ENCODE measurements at places on chromosomes 7 and 10. TPM values are rescaled to one million over a fixed set of nuclear protein-coding genes. Genes with fewer than 3 reads are reported as not detected.

DNA sequence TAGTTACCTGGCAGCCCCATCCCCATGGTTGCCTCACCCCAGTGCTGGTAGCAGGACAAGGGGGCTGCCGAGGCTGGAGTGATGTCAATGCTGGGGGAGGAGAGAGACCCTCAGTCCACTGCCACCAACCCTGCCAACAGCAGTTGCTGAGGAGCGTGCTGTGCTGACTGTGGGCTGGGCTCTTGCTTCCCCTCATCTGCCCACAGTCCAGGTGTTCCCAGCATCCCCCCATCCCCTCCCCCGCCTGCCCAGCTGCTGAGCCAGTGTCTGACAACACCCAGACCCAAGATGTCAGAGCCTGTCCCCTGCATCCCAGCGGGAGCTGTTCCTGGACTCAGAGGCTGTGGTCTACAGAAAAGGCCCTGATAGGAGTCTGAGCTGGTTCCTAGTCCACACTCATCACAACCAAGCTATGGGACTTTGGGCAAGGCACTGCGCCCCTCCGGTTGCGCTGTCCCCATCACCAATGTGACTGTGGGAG lies 14.6 kb upstream of the PSAP start:
- no peak for DNase-seq

GRCh38 chr10:114386452-114386851 lies 17.9 kb downstream of the AFAP1L2 start:
- DNase-seq = no peak

GRCh38 chr7:151410405-151411390 lies 860 bp upstream of the WDR86 start:
- DNase-seq = no peak

PON1 gene
- total RNA-seq = not detected
